ENCODE measurements at places on chromosomes 3 and 15.

GRCh38 chr3:143648218-143648617 lies 200.1 kb downstream of the SLC9A9 start:
- no peak for DNase-seq

GRCh38 chr15:75669191-75669878 lies 21.6 kb downstream of the SNX33 start:
- DNase-seq = no peak

- no peak for DNase-seq
These were observed 82.3 kb downstream of the ST6GAL1 start for GRCh38 chr3:187012609-187013051.

DNA sequence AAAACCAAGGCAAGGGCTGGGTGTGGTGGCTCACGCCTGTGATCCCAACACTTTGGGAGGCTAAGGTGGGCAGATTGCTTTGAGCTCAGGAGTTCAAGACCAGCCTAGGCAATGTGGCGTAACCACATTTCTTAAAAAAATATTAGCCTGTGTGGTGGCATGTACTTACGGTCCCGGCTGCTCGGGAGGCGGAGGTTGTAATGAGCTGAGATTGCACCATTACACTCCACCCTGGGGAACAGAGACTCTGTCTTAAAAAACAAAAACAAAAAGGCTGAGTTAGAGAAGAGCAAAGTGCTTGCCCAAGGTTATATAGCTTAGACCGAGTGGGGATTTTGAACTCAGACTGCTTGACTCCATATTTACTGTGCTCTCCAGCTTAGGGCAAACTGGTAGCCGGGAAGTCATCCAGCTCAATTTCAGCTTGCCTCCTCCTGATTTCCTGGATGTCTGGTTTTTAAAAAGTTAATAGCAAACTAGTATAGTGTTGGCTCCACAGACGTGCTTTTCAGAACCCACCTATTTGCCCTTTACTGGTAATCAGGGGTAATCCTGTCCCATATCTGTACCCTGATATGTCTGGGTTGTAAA lies 138.9 kb downstream of the CACNA1D start:
- DNase-seq = peak; percentile 10

- no peak for DNase-seq
These were observed 64.0 kb downstream of the MESD start for GRCh38 chr15:80925597-80926059.

GRCh38 chr3:175246766-175247165 lies 387.6 kb downstream of the NAALADL2 start:
- no peak for DNase-seq

DNA sequence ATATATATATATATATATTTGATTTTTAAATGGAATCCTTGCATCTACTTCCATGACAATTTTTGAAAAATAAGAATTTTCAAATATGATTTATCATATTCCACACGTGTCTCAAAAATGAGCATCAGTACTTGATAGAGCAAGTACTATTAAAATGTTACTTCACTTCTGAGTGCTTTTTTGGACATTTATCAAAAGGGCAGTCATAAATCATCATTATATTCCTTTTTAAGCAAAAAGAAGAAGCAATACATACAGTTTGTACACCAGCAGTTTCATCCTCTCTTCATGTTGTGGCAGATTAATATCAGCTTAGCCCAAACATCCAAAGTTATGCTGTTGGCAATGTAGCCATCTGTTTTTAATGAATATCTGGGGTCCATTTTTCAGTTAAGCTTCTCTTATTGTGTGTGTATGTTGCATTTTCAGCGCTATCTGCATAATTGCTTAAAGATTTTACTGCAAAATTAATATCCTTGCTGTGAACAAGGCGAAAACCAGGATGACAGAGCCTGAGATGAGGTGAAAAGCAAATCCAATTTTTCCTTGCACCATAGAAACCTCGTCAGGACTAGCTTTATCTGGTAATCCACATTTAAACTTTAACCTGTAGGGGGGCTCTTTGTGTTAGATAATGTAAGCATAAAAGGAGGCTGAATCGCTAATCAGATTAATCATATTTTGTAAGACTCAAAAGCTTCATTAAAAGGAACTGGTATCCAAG lies 604.9 kb upstream of the AGTR1 start:
- no peak for DNase-seq

DNA sequence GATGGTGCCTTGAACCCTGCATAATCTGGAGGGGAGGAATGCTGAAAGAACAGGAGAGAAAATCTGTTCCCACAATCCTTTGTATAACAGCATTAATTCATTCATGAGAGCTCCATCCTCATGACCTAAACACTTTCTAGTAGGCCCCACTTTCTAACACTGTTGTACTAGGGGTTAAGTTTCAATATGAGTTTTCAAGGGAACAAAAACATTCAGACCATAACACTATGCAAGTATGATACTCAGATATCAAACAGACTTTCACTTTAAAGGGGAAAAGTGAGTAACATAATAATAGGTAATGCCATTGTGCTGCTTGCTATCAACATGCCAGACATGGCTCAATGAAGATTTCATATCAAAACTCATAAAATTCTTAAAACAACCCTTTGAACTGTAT lies 32.4 kb upstream of the PLSCR2 start:
- no peak for DNase-seq
